ENCODE measurements at places on chromosomes 1 and 21.
A peak's percentile ranks its signal among the peaks of the same experiment; 100 is the strongest.

DNA sequence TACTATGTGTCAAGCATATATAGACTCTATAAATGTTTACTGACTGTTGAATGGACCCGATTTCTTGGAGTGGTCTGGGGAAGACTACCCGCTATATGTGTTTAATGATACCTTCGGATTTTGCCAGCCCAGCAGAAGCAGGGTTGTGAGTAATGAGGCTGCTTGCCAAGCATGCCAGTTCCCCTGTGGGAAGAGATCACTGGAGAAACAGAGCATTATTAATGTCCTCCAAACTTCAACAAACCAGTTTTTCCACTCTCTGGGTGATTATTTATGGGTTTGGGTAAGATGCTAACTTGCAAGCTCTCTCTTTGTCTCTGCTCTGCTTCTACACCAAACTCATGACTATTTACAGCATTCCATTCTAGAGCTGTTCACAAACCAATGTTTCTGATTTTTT, 25.1 kb upstream of the PHGDH start:
- H3K4me3 ChIP-seq: no peak overlapping the region
- DNase-seq: peak; percentile 32
- H3K36me3 ChIP-seq: no peaks in the 10 kb centered on the region
- H3K27ac ChIP-seq: no peak overlapping the region
- peaks cover 6% of the 10 kb centered on the region for H3K4me1 ChIP-seq
- H3K27me3 ChIP-seq: no peaks in the 10 kb centered on the region

DNA sequence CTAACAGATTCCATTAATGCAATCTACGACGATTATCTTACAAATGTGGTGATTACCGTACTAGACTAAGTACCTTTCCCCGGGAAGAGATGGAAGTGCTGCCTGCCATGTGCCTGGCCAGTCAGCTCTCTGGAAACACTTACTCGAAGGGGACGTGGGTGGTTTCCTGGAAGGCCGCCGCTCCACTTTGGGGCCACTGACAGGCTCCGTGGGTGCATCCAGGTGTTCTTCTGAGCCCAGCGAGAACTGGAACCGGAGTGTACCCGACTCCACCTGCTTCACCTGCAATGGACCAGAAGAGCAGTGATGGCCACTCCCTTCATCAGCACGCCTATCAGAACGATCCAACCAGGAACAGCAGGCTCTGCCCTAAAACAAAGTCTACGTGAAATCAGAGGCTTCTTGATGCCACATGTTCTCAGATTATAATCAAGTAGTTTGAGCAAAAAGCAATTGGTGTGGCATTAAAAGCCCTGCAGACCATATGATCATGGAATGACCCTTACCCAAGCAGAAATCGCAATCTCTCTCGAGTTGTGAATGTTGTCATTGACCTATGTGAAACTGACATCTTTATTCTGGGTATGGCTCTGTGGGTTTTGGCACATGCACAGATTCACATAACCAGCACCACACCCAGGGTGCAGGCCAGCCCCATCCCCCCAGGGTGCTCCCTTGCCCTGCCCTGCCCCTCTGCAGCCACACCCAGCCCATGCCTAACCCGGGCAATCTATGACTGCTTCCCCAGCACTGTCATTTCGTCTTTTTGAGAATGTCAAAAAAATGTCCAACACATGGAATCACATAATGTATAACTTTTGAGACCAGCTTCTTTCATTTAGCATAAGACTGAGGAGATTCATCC, 64.5 kb downstream of the NPHP4 start:
- no peaks in the 10 kb centered on the region for H3K36me3 ChIP-seq
- no peak overlapping the region for H3K27ac ChIP-seq
- DNase-seq: no peak
- H3K4me3 ChIP-seq: no peak overlapping the region
- no peaks in the 10 kb centered on the region for H3K4me1 ChIP-seq

- DNase-seq: no peak
- no peak overlapping the region for H3K27ac ChIP-seq
- no peaks in the 10 kb centered on the region for H3K4me1 ChIP-seq
These were observed 36.7 kb downstream of the RRP1 start for GRCh38 chr21:43825936-43826622.

GRCh38 chr1:36471830-36472641, 7.9 kb upstream of the MRPS15 start:
- no peaks in the 10 kb centered on the region for H3K27me3 ChIP-seq
- no peak overlapping the region for H3K4me3 ChIP-seq
- H3K27ac ChIP-seq: no peak overlapping the region
- H3K36me3 ChIP-seq: no peaks in the 10 kb centered on the region
- DNase-seq: no peak

DNA sequence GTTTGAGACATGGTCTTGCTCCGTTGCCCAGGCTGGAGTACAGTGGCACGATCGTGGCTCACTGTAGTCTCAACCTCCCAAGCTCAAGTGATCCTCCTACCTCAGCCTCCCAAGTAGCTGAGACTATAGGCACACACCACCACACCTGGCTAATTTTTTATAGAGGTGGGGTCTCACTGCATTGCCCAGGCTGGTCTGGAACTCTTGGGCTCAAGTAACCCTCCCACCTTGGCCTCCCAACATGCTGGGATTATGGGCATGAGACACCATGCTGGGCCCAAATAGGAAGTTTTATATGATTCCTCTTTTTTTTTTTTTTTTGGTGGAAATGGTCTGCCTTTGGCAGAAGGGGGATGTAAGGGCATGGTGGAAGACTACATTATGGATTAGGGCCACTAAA, 6.1 kb upstream of the FNDC7 start:
- DNase-seq: no peak
- H3K4me1 ChIP-seq: no peaks in the 10 kb centered on the region
- H3K36me3 ChIP-seq: no peaks in the 10 kb centered on the region
- H3K27me3 ChIP-seq: no peaks in the 10 kb centered on the region
- H3K4me3 ChIP-seq: no peak overlapping the region
- no peak overlapping the region for H3K27ac ChIP-seq

GRCh38 chr1:77179632-77180031, 39.6 kb downstream of the PIGK start:
- H3K27me3 ChIP-seq: no peaks in the 10 kb centered on the region
- H3K4me3 ChIP-seq: no peak overlapping the region
- no peaks in the 10 kb centered on the region for H3K4me1 ChIP-seq
- H3K36me3 ChIP-seq: no peaks in the 10 kb centered on the region
- H3K27ac ChIP-seq: no peak overlapping the region

DNA sequence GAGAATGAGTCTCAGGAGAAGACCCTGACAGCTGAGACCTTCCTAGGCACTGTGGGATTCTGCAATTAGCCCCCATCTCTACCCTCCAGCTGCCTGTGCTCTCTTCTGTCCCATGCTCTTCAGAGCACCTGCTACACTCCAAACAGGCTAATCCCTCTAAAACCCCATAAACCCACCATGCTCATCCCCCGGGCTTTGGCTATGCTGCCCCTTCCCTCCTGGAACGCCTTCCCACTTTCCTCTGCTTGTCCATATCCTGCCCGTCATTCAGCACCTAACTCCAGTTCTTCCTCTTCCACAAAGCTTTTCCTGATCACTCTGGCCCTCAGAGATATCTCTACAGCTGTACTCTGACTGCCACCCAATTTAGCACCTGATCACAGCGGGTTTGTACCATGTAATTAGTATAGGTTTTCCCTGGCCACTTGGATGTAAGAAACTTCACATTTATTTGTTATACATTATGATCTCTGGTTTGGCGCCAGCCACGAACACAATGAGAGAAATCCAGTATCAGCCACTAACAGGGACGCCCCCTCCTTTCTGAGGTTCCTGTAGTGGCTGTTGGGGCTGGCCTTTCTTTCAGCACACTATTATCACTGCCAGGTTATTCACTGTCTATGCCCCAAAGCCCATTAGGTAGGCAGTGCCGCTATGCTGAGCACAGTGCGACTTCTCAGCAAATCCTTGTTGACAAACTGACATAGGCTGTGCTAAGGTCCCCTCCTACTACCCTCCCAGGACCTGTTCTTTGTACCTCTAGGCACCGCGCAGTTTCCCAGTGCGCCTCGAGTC, 45.1 kb downstream of the CDC7 start:
- no peak overlapping the region for H3K27ac ChIP-seq
- H3K36me3 ChIP-seq: no peaks in the 10 kb centered on the region
- no peak for DNase-seq
- no peaks in the 10 kb centered on the region for H3K4me1 ChIP-seq
- H3K27me3 ChIP-seq: no peaks in the 10 kb centered on the region
- no peak overlapping the region for H3K4me3 ChIP-seq

DNA sequence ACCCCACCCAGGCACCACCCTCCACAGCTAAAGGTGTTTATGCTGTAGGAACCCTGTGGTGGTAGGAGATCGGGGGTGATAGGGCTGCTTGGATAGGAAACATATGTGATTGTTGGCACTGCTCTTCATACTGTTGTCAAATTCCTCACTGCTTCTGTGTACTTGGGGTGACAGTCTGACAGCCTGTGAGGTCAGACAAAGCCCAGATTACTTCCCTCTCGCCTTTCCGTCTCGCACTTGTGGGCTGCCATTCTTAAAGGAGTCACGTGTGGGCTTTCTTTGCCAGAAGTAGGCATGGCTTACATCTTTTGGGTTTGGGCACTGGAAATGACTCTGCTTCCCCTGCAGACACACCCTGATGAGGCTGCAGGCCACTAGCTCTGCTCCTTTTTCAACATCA, 363.8 kb downstream of the DISC1 start:
- H3K27me3 ChIP-seq: no peaks in the 10 kb centered on the region
- no peak for DNase-seq
- H3K4me3 ChIP-seq: no peak overlapping the region

DNA sequence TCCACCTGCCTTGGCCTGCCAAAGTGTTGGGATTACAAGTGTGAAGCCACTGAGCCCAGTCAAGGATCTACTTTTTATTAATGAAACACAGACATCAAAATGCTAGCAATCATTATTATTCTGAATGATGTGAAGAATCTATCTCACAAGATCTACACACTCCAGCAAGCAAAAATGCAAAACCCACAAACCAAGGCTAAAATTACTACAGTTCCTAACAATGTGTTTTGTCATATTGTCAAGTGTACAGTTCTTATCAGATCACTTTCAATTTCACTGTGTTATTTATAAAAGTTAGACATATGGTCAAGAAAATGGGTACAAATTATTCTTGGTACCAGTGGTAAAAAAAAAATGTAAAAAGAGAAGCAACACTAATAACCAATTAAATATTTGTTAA, 61.3 kb upstream of the SDC3 start:
- H3K4me1 ChIP-seq: peaks cover 15% of the 10 kb centered on the region
- DNase-seq: no peak
- no peak overlapping the region for H3K4me3 ChIP-seq
- no peak overlapping the region for H3K27ac ChIP-seq
- H3K27me3 ChIP-seq: no peaks in the 10 kb centered on the region
- no peaks in the 10 kb centered on the region for H3K36me3 ChIP-seq

GRCh38 chr1:68758666-68759209, 261.9 kb upstream of the DEPDC1 start:
- no peaks in the 10 kb centered on the region for H3K36me3 ChIP-seq
- no peak overlapping the region for H3K4me3 ChIP-seq
- no peak overlapping the region for H3K27ac ChIP-seq
- H3K27me3 ChIP-seq: no peaks in the 10 kb centered on the region
- no peak for DNase-seq

GRCh38 chr1:73029571-73029970, 747.2 kb upstream of the NEGR1 start:
- no peak for DNase-seq
- no peak overlapping the region for H3K27ac ChIP-seq
- H3K4me1 ChIP-seq: no peaks in the 10 kb centered on the region

- H3K27me3 ChIP-seq: no peaks in the 10 kb centered on the region
- DNase-seq: peak; percentile 50
- H3K36me3 ChIP-seq: no peaks in the 10 kb centered on the region
- H3K4me3 ChIP-seq: no peak overlapping the region
These were observed 351.9 kb upstream of the CAMK1G start for GRCh38 chr1:209231476-209232156.

- H3K36me3 ChIP-seq: no peaks in the 10 kb centered on the region
- no peak overlapping the region for H3K27ac ChIP-seq
- no peaks in the 10 kb centered on the region for H3K27me3 ChIP-seq
- DNase-seq: no peak
These were observed 27.7 kb downstream of the IL12RB2 start for GRCh38 chr1:67335411-67335810.

DNA sequence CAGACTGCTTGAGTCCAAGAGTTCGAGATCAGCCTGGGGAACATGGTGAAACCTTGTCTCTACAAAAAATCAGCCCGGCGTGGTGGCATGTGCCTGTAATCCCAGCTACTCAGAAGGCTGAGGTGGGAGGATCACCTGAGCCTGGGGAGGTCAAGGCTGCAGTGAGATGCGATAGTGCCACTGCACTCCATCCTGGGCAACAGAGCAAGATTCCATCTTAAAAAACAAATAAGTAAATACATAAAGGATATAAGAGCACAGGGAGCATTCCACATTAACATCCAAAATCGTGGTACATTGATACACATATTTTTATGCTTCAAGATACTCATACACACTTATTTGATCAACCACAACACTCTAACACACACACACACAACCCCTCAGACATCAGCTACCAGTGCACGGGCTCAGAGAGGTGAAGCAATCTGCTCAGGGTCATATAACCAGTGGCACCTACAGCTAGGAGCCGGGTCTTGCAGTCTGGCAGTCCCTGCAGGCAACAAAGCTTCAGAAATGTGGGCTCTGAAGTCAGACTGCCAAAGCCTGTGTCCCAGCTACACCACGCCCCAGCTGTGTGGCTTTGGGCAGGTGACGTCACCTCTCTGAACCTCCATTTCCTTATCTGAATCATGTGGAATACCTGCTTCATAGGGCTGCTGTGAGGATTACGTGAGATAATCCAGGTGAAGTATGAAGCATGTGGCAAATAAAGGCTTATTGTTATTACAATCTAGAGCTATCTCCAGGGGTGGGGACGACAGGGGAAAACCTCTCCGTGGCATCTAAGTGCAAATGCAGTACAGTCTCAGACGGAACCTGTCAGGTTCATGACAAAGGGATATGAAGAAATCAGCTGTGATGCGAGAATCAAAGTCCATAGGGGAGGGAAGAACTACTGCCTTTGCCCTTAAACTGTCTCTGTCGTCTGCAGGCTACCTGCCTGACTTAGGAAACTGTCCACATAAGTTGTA, 4.8 kb upstream of the CRYBG2 start:
- H3K4me1 ChIP-seq: peaks cover 9% of the 10 kb centered on the region
- H3K27ac ChIP-seq: no peak overlapping the region
- no peaks in the 10 kb centered on the region for H3K27me3 ChIP-seq

- H3K4me3 ChIP-seq: peak overlapping the region; percentile 48
- H3K27ac ChIP-seq: no peak overlapping the region
- H3K4me1 ChIP-seq: no peaks in the 10 kb centered on the region
- peak; percentile 10 for DNase-seq
- no peaks in the 10 kb centered on the region for H3K27me3 ChIP-seq
- no peaks in the 10 kb centered on the region for H3K36me3 ChIP-seq
These were observed 627 bp downstream of the ADARB1 start for GRCh38 chr21:45074818-45075595.

DNA sequence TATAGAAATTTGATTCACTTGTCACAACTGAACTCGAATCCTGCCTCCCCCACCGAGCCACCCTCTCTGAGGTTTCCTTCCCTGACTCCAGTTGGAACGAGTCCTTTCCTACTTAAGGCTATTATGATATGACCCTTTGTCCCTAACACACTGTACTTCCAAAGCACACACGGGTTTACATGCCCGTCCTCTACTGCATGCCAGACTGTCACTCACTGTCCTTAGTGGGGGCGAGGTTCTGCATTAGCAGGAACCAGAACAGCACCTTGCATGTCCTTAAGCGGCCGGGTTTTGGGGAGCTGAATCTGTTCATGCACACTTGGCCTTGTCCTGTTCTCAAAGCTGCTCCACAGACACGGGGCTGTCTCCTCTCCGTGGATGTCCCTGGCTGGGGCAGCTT, 164.6 kb upstream of the KCNJ6 start:
- no peak overlapping the region for H3K4me3 ChIP-seq
- H3K4me1 ChIP-seq: no peaks in the 10 kb centered on the region
- no peak for DNase-seq
- H3K27ac ChIP-seq: no peak overlapping the region
